ENCODE measurements at places on chromosomes 12 and 14. TPM values are rescaled to one million over a fixed set of nuclear protein-coding genes. Genes with fewer than 3 reads are reported as not detected.
A peak's percentile ranks its signal among the peaks of the same experiment; 100 is the strongest.

GRCh38 chr12:131362291-131363211, 348.3 kb upstream of the SFSWAP start:
- H3K4me3 ChIP-seq: no peak overlapping the region
- H3K27ac ChIP-seq: no peak overlapping the region
- H3K27me3 ChIP-seq: no peaks in the 10 kb centered on the region
- H3K4me1 ChIP-seq: no peaks in the 10 kb centered on the region

GRCh38 chr14:59537476-59537875, 39.1 kb downstream of the CCDC175 start:
- DNase-seq: no peak
- H3K27me3 ChIP-seq: no peaks in the 10 kb centered on the region
- no peaks in the 10 kb centered on the region for H3K4me1 ChIP-seq
- H3K27ac ChIP-seq: no peak overlapping the region
- H3K36me3 ChIP-seq: no peaks in the 10 kb centered on the region

DNA sequence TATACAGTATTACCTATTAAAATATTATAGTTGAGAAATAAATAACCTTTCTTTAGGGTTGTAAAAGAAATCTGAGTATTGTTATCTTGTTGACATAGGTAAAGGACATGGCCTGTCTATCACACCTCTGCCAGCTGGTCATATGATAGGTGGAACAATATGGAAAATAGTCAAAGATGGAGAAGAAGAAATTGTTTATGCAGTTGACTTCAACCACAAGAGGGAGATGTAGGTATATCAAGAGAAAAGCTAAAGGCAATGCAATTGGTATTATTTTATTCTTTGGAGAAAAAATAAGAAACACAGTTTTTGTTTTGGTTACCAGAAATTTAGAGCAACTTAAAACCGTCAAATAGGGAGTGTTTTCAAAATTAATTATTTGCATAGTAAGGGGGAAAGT, 13.5 kb downstream of the CPSF2 start:
- peak; percentile 50 for DNase-seq
- no peaks in the 10 kb centered on the region for H3K27me3 ChIP-seq
- H3K27ac ChIP-seq: no peak overlapping the region
- no peaks in the 10 kb centered on the region for H3K4me1 ChIP-seq
- peaks cover 57% of the 10 kb centered on the region for H3K36me3 ChIP-seq

DNA sequence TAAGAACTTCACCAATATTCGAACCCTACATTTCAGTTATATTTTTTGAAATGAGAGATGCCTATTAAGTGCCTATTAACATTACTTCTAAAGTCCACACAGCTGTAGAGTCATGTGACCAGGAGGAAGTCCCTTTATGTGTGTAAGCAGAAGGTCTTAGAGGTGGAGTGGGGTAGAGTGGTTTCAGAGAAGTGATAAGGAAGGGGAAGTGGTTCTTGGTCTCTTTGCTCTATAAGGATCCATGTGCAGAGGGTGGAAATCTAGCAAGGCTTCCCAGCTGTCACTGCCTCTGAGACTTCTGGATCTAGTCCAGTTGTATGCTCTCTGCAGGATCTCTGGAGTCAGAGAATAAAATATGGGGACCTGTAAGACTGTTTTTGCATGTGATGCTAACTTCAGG, 673.9 kb downstream of the FLRT2 start:
- no peak overlapping the region for H3K27ac ChIP-seq
- H3K4me1 ChIP-seq: no peaks in the 10 kb centered on the region
- no peaks in the 10 kb centered on the region for H3K36me3 ChIP-seq
- DNase-seq: no peak
- no peak overlapping the region for H3K4me3 ChIP-seq
- no peaks in the 10 kb centered on the region for H3K27me3 ChIP-seq

GRCh38 chr12:7555752-7556151, 52.2 kb upstream of the CD163 start:
- H3K4me3 ChIP-seq: no peak overlapping the region
- H3K4me1 ChIP-seq: no peaks in the 10 kb centered on the region
- no peak for DNase-seq
- no peaks in the 10 kb centered on the region for H3K27me3 ChIP-seq
- H3K36me3 ChIP-seq: no peaks in the 10 kb centered on the region

DNA sequence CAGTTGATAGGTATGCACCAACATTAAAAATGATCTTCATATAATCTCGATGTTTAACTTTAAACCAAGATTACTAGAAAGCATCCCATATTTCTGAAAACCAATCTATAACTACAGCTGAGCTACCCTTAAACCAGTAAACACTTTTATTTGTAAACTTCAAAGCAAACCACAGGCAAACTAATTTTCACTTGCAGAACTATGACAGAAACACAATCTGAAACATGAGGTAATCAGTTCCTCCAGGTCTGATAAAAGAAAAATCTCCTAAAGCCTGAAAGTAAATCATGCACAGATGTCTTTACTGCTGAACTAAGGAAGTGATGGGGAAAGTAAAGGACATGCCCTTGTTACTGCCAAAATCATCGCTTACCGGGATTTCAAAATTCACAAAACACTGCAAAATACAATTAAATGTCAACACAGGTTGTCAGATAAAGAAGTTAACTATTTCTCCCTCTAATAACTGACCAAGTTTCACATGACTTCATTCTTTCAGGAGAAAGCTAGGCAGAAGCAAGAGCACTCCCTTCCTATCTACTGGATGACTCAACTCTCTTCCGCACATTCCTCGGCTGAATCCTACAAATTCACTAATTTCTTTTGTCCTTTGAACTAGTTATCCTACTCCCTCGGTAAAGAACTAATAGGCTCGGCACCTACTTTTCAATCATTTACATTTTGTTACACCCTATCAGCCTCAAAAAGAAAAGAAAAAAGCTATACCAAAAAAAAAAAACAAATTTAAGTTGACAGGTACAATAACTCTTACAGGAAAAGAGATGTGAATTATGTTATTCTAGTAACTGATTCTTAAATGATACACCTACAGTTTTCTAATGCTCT, 1.4 kb downstream of the EEA1 start:
- H3K27me3 ChIP-seq: no peaks in the 10 kb centered on the region
- H3K4me1 ChIP-seq: peaks cover 16% of the 10 kb centered on the region
- no peak for DNase-seq
- peak overlapping the region; percentile 98 for H3K27ac ChIP-seq
- H3K4me3 ChIP-seq: peak overlapping the region; percentile 75

- H3K27ac ChIP-seq: no peak overlapping the region
- H3K4me3 ChIP-seq: no peak overlapping the region
- no peak for DNase-seq
- H3K27me3 ChIP-seq: no peaks in the 10 kb centered on the region
These were observed 321.9 kb downstream of the SYT1 start for GRCh38 chr12:79186506-79186905.

DNA sequence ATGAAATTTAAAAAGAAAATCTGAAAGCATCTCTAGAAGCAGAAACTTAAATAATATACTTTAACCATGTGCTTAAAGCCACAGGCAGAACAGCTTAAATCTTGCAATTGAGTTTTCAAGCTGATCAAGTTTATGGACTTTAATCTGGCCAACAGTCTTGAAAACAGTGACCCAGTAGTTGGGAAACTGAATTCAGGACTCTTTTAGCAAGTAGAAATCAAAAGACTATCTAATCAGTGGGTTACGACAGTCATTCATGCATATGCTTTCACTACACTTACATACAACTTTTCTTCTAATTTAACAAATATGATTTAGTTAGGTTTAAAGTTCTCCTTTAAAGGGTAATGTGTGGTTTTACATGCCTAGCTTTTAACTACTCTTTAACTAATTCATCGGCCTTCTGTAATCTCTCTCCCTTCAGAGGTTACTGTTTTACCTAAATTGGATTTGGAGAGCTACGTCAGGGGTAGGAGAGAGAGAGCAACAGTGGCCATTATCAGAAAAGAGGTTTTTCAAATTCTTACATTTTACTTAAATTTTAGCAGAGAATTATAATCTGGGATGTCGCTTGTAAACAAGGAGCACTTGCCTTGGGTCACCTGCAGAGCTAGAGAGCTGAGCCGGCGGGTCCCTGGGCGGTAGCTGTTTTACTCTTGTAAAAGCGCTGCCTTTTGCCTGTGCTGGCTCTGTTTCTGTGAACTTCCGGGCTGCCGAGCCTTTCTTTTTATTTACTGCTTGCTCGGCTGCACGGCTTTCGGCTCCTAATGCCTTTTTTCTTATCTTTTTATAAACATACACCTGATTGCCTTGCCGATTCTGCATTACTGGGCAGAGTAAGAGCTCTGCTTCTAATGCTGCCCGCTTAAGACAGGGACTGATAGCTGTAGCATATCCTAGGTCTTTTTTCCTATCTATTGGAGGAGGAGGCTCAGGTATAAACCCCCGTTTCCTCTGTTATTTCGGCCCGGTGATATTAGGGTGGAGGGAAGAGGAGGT, 17.4 kb upstream of the LYZ start:
- no peaks in the 10 kb centered on the region for H3K27me3 ChIP-seq
- H3K4me1 ChIP-seq: peaks cover 12% of the 10 kb centered on the region
- DNase-seq: peak; percentile 46
- H3K4me3 ChIP-seq: peak overlapping the region; percentile 38
- no peaks in the 10 kb centered on the region for H3K36me3 ChIP-seq

DNA sequence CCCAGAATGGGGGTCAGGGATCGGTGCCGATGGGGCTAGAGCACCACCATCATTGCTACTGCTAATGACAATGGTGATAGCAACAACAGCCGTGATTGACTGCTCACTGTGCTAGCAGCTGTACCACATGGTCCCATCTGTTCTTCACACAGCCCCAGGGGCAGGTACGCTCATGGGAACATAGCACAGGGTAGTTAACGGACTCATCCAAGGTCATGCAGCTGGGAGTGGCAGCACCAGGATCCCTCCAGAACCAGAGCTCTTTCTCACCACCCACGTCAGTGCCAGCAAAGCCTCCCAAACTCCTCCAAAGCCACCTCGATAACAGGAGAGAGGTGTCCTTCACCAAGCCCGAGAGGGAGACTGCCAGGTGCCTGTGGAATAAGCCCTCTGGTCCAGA, 11.2 kb upstream of the DYNC1H1 start:
- no peak for DNase-seq
- no peak overlapping the region for H3K27ac ChIP-seq
- no peak overlapping the region for H3K4me3 ChIP-seq
- H3K36me3 ChIP-seq: no peaks in the 10 kb centered on the region

GRCh38 chr12:68180792-68181744, 21.5 kb upstream of the IFNG start:
- H3K4me3 ChIP-seq: no peak overlapping the region
- H3K4me1 ChIP-seq: peaks cover 21% of the 10 kb centered on the region
- H3K36me3 ChIP-seq: no peaks in the 10 kb centered on the region
- peak overlapping the region; percentile 15 for H3K27ac ChIP-seq
- H3K27me3 ChIP-seq: no peaks in the 10 kb centered on the region

DNA sequence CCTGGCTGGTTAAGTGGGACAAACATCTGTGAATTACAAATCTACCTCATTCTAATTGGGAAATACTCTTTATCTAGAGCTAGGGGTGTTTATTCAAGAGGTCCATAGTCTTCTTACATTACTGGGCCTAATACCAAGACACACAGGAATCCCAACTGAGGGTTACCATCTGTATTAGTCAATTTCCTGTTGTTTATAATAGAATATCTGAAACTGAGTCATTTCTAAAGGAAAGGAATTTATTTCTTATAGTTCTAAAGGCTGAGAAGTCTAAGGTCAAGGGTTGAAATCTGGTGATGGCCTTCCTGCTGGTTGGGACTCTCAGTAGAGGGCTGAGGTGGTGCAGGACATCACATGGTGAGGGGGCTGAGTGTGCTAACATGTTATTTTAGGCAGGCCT, 36.0 kb downstream of the RTRAF start:
- H3K27ac ChIP-seq: no peak overlapping the region
- H3K27me3 ChIP-seq: no peaks in the 10 kb centered on the region
- no peaks in the 10 kb centered on the region for H3K4me1 ChIP-seq
- H3K4me3 ChIP-seq: no peak overlapping the region

DNA sequence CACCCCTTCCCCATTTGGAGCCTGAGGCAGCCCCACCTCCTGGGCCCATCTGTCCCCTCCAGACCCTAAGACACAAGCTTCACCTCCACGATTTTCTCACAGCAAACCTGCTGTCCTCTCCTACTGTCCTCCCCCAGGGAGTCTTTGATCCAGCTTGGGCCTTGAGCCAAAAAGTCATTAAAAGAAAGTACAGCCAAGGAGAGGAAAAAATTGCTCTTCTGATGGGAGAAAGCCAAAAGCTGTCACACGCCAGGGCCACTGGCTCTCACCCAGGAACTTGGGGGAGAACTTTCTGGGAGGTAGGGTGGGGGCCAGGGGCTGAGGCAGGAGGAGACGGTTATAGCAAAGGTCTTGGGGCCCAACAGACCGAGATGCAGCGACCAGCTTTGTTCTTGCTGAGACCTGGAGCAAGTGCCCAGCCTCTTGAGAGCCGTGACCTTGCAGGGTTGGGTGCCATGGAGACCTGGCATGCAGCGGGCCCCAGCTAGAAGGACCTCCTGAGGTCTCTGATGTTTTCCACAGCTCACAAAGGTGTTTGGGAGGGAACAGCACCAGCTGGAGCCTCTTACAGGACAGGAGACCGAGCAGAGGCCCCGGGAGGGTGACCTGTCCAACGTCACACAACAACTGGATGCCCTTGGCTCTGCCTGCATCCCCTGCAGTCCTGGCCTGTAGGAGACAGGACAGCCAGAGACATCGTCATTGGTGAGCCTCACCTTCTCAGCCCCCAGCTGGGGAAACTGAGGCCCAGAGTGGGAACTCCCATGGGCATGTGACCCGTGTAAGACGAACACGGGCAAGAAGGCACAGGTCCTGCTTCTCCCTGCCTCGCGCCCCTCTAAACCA, 124.5 kb downstream of the CALM1 start:
- H3K4me1 ChIP-seq: no peaks in the 10 kb centered on the region
- H3K27ac ChIP-seq: no peak overlapping the region
- H3K27me3 ChIP-seq: no peaks in the 10 kb centered on the region
- H3K4me3 ChIP-seq: no peak overlapping the region

GRCh38 chr12:105574056-105574715, 243.7 kb downstream of the C12orf75 start:
- H3K36me3 ChIP-seq: no peaks in the 10 kb centered on the region
- DNase-seq: no peak
- no peak overlapping the region for H3K4me3 ChIP-seq
- H3K27ac ChIP-seq: no peak overlapping the region
- no peaks in the 10 kb centered on the region for H3K27me3 ChIP-seq

DNA sequence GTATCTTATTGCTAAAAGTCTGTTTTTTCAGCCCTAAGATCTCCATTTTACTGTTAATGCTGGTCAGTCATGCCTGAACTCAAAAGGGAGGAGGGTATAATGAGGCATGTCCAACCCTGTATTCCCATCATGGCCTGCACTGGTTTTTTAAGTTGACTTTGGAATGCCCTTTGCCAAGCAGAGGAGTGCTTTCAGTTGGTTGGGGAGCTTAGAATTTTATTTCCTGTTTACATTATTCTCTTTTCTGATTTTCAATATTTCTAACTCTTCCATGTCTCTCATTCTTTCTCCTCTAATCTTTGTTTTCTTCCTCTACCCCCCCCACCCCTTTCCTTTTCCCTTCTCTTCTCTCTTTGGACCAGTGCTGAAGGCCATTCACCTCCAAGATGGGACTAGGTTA, 4.9 kb upstream of the DHRS2 start:
- no peak for DNase-seq
- H3K4me1 ChIP-seq: peaks cover 6% of the 10 kb centered on the region
- H3K27ac ChIP-seq: no peak overlapping the region
- no peaks in the 10 kb centered on the region for H3K27me3 ChIP-seq

PZP gene
- total RNA-seq: not detected

BCAT1 gene
- total RNA-seq: 1.3 TPM

SAMD4A gene
- total RNA-seq: 1.4 TPM

ZNF605 gene
- total RNA-seq: 6.0 TPM

TAS2R13 gene
- total RNA-seq: 2.0 TPM

SLC6A12 gene
- 0.54 TPM for total RNA-seq

PRR4 gene
- total RNA-seq: 3.6 TPM

LMO3 gene
- not detected for total RNA-seq

SLCO1B1 gene
- total RNA-seq: not detected

COL2A1 gene
- not detected for total RNA-seq

RTL1 gene
- total RNA-seq: not detected

PLEKHG7 gene
- 0.63 TPM for total RNA-seq

PTGDR gene
- total RNA-seq: 140 TPM

LYZ gene
- total RNA-seq: 337 TPM

NEDD1 gene
- total RNA-seq: 30.6 TPM

ITPR2 gene
- 68.2 TPM for total RNA-seq

DAO gene
- not detected for total RNA-seq

Data from natural killer cell (primary cell).